NCI-H774 (cell line): ENCODE measurements at places on chromosomes 7 and 10.
A peak's percentile ranks its signal among the peaks of the same experiment; 100 is the strongest.

GRCh38 chr7:43492896-43493295, 90.0 kb upstream of the STK17A start:
- DNase-seq, result no peak

GRCh38 chr10:63757067-63757466, 235.9 kb downstream of the REEP3 start:
- DNase-seq, result no peak

DNA sequence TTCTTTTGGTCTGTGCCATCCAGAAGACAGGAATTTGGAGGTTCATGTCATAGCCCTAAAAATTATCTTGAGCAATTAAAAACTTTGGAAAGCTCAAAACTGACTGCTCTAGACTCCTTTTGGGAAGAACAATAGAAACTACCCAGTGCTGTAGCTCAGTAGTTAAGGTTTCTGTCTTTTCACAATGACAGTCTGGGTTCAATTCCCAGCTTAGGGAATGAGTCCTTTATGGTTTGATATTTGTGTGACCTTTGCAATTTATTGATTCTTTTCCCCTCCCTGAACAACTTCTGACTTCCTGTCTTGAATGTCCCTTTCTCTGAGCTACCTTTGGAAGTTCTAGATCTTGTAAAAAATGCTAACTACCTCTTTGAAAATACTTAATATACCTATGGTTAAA, 603.3 kb upstream of the IGFBP3 start:
- DNase-seq, result no peak

- no peak for DNase-seq
These were observed 108.7 kb upstream of the PRR15 start for GRCh38 chr7:29454899-29455451.

DNA sequence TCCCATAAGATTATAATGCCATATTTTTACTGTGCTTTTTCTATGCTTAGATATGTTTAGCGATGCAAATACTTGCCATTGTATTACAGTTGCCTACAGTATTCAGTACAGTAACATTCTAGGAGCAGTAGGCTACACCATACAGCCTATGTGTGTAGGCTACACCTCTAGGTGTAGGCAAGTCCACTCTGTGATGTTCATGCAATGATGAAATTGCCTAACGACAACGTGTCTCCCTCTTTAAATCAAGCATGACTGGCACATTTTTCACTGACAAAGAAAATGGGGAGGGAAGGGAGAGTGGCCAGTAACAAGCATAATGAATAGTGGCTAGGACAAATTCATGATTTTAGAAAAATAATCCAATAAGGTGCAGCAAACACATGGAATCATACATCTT, 1.7 kb downstream of the NCAPG2 start:
- no peak for DNase-seq

DNA sequence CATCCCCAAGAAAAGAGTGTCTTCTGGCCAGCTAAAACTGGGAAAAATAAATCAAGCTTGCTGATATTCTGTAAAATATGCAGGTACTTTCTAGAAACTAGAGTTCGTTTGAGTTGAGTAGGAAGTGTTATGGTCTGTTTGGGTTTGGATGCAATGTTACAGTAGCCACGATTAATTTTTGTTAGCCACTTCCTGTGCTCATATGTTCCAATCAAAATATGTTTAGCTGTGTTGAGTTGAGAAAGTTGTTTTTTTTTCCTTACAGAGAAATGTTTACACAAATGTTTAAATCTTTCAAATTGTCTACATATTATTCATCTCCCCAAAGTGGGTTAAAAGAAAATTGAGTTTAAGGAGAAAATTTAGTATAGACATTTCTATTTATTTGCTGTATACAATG, 11.3 kb upstream of the LAMB1 start:
- no peak for DNase-seq

GRCh38 chr10:95237376-95238170, 43.5 kb downstream of the ACSM6 start:
- no peak for DNase-seq

- no peak for DNase-seq
These were observed 8.2 kb downstream of the RBM17 start for GRCh38 chr10:6097063-6097462.

- DNase-seq, result no peak
These were observed 138.4 kb downstream of the PAXIP1 start for GRCh38 chr7:154864523-154864891.

- no peak for DNase-seq
These were observed 174.4 kb upstream of the PLXNA4 start for GRCh38 chr7:132750530-132751217.

DNA sequence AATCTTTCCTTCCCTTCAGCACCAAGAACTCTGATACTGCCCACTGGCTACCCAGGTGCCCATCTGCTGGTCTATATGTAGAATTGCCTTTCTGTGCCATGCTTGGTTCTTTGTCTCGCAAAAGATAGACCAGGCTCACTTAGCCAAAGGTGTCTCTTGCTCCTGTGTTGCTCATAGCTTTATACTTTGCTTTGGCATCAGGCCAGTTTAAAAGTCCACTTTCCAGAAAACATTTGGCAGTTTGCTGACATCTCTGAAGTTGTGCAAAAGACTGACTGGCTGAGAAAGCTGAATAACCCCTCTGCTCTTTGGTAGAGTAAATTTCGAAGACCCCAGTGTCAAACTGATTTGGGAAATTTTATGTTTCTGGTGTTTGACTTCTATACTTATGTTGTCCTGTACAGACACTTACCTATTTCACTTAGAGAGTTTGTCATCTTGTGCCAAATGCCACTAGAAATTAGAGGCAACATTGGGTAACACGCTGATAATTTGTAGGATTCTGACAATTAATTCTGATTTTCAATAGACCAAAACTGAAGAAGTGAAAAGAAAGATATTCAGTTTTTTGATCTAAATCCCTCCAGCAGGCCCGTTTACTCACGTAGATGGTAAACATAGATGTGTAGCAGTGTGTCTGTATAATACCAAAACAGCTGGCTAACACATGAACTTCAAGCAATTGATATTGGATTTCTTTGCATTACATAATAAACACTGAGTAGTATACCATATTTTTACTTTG, 91.1 kb downstream of the CPED1 start:
- no peak for DNase-seq

- no peak for DNase-seq
These were observed 57.8 kb downstream of the MICU1 start for GRCh38 chr10:72567889-72568640.

DNA sequence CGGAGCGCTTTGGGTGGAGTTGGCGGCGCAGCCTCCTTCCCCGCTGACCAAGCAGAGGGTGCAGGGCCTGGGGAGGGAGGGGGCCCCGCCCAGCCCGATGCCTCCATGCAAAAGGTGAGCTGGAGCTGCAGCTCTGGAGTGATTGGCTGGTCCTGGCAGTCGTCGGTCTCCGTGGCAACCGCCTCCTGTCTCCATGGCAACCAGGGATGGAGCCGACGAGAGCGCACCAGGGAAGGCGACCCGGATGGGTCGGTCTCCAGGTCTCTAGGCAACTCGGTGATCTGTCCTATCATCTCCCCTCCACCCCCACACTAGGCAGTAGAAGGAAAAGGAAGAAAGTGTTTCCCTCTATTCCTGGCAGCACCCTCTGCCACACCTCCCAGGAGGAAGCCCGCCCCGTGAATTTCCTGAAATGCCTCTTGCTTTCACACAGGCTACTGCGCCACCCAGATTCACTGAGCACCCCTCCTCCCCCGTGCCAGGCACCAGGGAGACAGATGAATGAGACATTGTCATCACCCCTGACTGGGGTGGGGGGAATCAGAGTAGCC, 647 bp upstream of the NACAD start:
- DNase-seq, result peak; percentile 73

DNA sequence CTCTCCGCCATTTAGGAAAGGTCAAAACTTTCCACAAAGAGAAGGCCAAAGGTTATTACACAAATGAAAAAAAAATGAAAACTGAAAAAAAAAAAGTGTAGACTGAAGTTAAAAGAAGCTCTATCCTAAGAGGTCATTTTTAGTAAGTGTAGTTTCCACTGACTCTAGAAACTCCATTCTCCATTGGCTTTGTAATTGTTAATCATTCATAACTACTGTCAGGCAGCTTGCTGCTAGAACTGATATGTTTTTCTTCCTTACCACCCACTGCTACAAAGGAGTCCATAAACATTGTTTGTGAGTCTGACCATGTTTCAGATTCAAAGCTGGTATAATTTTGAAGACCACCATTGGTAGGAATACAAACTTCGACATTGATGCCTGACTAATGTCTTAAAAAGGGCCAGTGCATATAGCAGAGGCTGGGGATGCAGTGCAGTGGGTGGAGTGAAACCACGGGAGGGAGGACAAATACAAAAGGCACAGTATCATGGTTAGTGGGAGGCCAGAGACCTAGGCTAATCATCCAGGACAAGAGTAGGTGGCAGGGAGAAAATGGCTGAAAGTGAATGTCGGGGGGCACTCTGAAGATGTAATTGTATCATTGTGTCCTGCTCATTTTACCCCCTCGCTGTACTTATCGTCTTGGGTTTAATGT, 16.9 kb upstream of the DYNC1I1 start:
- DNase-seq, result no peak

GRCh38 chr7:93944673-93945072, 23.1 kb downstream of the GNG11 start:
- DNase-seq, result no peak

- DNase-seq, result no peak
These were observed 121.5 kb downstream of the TPST1 start for GRCh38 chr7:66326501-66327215.

- peak; percentile 52 for DNase-seq
These were observed 111.5 kb downstream of the CCNY start for GRCh38 chr10:35447693-35448407.

DNA sequence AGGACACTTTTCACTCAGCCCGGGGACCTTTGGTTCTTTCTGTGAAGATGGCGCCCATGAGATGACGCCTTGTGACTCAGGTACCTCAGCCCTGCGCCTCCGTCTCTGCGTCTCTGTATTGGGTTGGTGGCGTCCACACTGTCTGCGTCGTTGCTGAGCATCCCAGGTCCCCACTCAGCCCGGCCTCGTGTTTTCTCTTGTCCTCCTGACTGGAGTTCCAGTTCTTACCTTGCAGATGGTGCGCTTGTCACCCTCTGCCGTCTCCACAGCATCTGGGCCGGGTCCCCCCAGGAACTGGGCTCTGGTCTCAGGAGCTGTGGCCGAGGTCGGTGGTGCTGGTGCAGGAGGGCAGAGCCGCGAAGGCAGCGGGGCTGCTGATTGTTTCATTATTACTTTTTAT, 150.4 kb downstream of the WDR37 start:
- DNase-seq, result no peak

DNA sequence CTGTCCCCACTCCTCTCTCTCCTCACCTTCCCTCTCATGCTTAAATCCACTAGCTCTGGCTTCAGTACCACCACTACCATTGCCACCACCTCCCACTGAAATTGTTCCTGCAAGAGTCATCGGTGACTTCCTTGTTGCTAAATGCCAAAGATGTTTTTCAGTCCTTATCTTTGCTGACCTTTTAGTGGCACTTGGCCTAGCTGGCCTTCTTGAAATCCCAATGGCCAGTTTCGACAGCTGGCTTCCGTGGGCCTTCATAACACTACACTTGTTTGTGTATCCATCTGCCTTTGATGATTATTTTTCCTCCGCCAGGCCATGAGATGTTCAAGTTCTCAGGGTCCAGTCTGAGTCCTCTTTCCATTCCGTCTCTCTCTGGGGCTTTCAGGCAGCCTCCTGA, 118.2 kb upstream of the NANOS1 start:
- no peak for DNase-seq

DNA sequence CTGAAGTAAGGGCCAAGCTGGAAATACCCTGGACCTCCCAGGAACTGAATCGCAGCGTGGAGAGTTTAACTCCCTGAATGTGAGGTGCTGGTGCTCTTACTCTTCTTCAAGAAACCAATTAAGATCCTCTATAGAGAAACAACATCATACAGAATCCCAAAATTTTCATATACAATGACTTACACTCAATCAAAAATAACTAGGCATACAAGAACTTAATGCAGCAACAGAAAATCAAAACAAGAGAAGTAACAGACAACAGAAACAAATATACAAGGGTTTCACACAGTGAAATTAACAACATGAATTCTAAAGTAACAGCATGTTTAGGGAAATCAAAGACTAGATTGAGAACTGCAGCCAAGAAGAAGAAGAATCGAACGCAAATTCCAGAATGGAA, 37.7 kb downstream of the RNF216 start:
- DNase-seq, result no peak

- no peak for DNase-seq
These were observed 952 bp downstream of the SRRM3 start for GRCh38 chr7:76202666-76203030.

DNA sequence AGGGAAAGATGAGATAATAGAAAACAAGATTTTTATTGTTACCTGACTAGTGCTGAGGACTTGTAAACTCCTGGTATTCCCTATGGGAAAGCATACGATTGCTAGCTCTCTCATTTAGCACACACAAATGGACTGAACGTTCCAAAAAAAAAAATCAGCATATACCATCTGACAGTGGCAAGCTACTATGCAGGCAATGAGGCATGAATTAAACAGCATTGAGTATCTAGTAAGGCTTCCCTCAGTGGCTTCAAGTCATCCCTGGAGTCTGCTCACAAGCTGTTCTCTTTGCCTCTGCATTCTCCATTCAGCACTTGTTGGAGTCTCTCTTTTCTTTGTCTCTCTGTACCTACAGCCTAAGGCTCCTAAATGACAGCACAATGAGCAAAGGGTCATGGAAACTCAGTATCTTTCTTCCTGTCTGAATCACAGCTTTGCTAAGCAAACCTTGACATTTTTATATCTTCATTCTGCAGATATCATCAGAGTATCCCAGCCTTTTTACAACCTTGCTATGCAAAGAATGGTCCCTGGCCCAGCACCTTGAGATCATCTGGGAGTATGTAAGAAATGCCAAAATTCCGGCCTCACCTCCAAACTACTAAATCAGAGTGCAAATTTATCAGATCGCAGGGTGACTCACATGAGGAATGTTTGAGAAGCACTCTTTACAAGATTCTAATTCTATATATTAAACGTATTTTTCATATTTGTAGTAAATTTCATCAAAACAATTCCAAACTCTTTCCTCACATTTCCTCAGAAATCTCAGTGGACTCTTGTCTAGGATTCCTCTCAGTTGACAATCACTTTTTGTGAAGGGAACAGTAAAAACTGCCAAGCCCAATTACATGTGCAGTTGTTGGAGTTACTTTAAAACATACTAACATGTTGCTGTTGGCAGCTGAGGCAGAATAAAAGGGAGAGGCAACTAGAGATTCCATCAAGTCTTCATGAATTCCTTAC, 10.8 kb upstream of the LIPA start:
- DNase-seq, result no peak

GRCh38 chr10:17125206-17125893, 4.3 kb downstream of the CUBN start:
- no peak for DNase-seq

- no peak for DNase-seq
These were observed 202.1 kb upstream of the AKR1E2 start for GRCh38 chr10:4623757-4624420.

DNA sequence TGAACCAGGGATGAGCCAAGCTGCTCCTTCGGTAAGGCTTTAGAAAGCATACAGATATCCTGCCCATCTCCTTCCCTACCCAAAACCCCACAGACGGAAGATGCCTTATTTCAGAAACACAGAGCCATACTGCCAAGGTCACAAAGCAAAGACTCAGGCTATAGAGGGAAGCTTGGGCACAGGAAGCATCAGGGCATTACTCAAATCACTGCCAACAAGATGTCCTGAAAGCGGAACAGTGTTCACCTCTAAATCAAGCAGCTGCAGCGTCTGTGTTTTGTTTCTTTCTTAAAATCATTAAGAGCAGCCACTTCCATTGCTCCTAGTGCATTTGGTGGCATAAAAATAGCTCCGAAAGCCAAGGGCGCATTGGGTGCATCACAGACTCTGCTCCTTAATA, 307.3 kb downstream of the SORCS1 start:
- no peak for DNase-seq

- no peak for DNase-seq
These were observed 217.2 kb downstream of the REEP3 start for GRCh38 chr10:63738410-63738809.

- no peak for DNase-seq
These were observed 7.5 kb upstream of the SMNDC1 start for GRCh38 chr10:110312206-110312605.
